Stimulated activated CD4-positive, alpha-beta T cell treated with anti-CD3 and anti-CD28 coated beads, Interleukin-15, amount 100 ng/mL, for 1 hour (primary cell): ENCODE measurements at places on chromosomes 12 and 14.

DNA sequence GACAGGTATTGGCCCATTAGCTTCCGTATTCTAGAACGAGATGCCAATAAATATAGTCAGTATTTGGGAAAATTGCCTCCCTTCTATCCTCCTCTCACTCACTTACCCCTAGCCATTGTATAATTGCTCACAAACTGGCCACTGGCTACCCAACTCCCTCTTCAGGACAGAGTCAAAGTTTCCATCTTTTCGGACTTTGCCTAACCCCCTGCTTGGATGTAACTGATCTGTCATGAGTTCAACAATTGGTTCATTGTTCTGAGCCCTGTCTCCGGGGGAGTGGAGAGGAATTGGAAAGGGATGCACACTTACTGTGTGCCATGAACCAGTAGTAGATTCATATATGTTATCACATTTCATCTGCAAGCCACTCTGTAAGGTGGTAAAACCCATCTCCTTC lies 12.2 kb downstream of the MYRFL start:
- no peak for DNase-seq

DNA sequence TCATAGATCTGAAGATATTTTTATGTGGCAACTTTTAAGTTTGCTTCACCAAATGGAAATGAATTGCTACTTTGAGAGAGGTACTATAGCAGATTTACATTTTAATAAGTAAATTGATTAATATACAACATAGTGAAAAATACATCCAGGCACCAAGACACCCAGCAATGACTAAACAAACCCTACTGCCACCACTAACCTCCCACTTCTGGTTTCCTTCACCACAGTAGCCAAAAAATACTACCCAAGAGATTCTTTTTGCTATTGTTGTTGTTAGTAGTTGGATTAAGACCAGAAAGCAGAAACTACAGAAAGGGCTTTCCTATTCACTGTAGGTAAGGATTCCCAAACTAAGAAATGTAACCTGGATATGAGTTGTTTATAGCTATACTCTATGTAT lies 54.1 kb downstream of the COCH start:
- DNase-seq: no peak

DNA sequence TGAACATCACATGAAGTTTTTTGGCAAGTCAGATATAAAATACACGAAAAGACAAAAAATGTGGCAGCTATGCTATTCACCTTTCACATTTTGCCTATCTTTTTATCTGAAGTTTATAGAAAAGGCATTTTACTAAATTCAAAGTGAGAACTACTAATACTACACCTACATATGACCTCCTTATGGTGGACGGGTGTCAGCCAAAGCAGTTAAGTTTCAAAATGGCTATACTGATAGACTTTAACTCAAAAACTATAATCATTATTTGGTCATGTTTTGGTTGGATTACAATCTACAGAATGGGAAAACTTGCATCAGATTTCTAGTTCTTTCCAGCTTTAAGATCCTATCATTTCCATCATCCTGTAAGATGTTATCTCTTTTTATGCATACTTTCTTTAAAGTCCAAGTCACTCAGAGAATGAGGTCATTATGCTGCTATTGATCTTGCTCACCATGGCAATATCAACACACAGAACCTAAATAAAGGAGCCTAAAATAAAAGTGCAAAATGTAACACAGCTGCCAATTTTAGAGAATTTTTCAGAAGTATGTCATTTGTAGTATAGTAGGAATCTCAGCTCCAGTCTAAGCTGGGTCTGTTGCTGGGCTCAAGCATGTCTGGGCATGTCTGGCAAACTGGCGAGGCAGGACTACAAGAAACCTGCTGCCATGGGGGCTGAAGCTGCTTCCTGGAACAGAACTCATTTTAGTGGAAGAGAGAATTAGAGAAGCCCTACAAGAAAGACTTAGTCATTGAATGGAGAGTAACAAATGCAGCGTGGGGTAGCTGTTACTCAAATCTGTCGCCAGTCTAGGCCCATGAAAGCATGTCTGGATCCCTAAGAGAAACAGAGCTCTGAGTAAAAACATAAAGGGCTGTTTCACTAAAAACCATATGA lies 7.6 kb upstream of the AEBP2 start:
- no peak for DNase-seq

- no peak for DNase-seq
These were observed 5.8 kb downstream of the KMT5A start for GRCh38 chr12:123389560-123390351.

DNA sequence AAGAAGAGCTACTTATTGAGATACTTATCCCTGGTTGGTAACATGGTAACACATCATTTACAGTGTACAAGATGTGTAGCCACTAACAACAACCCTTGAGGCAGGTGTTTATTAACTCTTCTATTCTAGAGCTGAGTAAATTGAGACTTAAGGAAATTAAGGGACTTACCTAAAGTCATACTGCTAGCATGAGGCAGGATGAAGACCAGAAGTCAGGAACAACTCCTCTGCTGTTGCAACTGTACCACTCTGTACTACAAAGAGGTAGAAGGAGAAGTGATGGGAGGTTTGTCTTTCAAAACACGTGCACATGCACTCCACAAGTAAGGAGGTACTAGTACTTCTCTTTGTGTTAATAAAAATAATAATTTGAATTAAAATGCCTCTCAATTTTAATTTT lies 79.9 kb downstream of the LLPH start:
- DNase-seq: no peak

GRCh38 chr14:99792551-99793212 lies 531 bp upstream of the EML1 start:
- no peak for DNase-seq

- DNase-seq: no peak
These were observed 92.8 kb downstream of the TRAFD1 start for GRCh38 chr12:112218150-112218549.

GRCh38 chr14:99475660-99476059 lies 5.0 kb downstream of the SETD3 start:
- no peak for DNase-seq

DNA sequence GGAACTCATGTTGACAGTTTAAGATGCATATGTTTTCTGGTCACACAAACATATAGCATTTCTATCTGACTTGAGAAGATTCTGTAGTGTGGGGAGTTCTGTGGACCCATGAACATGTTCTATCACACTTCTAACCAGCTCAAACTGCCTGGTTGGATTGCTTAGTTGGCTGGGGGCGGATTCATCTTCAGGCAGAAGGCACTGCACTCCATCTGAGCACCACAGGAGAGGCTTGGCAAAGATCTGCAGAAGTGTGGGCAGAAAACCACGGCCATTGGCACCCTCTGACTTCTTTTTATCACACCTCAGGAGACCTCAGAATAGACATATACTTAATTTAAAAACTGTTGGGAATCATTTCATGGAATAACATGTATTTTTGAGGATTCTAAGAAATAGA lies 68.5 kb downstream of the LIN7A start:
- DNase-seq: no peak

GRCh38 chr12:124814741-124815613 lies 48.7 kb downstream of the SCARB1 start:
- DNase-seq: no peak

DNA sequence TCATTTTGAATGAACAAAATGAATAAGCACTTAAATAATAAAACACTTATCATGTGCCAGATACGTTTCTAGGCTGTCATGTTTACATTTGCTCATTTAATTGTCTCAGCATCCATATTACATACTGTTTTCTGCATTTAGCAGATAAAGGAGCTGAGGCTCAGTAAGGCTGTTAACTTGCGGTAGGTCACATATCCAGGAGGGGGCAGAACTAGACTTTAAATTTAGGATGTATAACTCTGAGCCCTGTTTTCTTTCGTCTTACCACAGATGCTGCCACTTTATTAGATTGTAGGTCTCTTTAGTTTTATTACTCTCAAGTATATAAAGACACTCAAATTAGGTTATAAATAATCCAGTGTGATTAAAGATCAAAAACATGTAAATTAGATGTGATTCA lies 17.7 kb downstream of the IRAK4 start:
- no peak for DNase-seq

- DNase-seq: no peak
These were observed 22.2 kb upstream of the CCDC91 start for GRCh38 chr12:28167981-28168485.

DNA sequence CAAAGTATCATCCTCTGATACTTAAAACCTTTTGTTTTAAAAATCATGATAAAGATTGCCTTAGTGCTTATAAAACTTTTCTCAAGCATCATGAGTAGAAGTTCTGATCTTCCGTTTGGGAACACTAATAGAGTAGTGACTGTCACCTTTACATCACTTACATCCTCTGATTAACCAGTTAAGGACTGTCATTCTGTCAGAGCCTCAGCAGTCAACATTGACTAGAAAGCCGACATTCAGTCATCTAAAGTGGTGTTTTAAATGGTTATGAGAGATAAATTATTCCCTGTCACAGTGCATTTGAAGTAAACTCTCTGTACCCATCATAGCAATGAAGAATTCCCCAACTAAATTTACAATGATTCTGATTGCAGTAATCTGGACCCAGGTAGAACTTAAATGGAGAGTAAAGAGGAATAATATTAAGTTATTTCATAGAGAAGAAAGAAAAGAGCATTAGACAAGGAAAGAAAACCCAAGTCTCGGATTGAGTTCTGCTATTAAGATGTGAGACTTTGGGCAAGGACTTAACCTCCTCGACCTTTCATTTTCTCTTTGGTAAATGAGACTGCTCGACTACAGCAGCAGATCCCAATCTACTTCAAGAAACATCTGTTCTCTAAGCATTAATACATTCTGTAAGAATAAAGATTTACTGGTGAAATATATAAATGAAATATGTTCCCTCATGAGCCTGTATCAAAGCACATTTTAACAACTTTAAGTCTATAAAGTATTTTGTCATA lies 563.9 kb upstream of the LMO3 start:
- no peak for DNase-seq

DNA sequence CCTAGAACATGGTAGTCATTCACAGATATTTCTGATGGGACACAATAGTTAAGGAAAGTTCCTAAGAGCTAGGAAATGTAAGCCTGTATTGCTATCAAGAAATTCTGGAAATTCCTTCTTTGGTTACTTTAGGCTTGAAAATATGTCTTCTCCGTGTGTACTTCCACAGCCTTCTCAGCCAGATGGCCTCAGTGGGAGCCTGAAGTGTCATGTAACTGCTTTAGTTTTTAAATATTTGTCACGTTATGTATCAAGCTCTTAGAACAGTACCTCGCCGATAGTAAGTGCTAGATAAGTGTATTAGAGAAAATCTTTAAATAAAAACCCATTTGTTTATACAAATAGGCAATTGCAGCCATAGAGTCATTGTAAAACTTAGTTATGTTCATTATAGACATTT lies 95.6 kb downstream of the DERA start:
- DNase-seq: no peak

GRCh38 chr12:15334225-15334624 lies 11.9 kb downstream of the PTPRO start:
- DNase-seq: no peak

- DNase-seq: no peak
These were observed 206.9 kb downstream of the TTC7B start for GRCh38 chr14:90609376-90609775.

DNA sequence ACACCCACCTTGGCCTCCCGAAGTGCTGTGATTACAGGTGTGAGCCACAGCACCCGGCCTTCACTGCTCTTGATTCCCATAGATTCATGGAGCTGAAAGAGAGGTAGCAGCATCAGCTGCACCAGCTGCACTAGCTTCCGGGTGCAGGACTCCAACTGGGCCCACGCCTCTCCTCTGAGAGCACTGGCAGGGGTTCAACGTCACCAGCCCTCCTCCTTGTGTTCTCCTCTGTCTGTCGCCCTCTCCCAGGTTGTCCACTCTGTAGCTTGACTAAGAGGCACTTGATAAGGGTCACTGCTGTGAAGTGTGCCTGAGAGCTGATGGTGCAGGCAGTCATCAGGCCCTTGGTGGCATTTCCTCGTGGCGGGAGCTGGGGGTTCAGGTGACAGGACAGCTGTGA lies 28.3 kb downstream of the MLXIP start:
- DNase-seq: no peak

- DNase-seq: no peak
These were observed 541.6 kb downstream of the TMEM121 start for GRCh38 chr14:106067935-106068334.

DNA sequence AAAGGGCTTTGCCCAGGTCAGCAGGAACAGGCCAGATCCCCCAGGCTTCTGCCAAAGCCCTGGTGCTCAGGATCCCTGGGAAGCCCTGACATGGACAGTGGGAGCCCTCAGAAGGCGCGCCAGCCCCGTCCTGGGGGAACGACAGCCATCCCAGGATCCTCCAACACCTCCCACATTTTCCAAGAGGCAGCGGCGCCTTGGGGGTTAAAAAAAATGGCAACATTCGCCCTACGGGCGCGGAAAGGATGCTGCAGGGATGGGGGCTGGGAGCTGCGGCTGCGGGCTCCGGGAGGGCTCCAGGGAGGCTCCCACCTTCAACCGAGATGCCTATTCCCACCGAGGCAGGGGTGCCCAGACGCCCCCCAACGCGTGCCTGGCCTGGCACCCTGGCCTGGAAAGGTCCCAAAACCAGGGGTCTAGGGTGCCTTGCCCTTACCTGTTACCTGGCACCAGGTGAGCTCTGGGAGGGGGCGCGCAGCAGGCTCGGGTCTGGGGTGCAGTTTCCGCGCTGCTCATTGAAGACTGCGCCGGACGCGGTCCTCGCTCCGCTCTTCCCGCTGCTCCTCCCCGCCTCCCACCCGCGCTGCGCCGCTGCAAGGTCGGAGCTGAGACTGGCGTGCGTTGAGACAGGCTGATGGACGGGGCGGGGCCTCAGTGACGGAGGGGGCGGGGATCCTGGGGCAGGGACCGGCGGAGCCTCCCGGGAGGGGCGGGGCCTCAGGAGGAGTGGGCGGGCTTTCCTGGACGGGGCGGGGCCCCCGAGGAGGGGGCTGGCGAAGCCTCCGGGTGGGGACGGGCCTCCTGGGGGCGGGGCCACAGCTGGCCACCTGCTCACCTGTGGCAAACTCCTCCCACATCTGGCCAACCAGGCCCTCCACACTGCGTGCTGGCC lies at the start of gene ABCB9:
Gene ABCB9, minus strand, starts transcription at position 613 of the 892 bp plus-strand sequence. CDS start 6,228 bp downstream, outside the sequence.
- DNase-seq: peak; percentile 93

GRCh38 chr12:80121661-80122060 lies 22.3 kb downstream of the OTOGL start:
- no peak for DNase-seq

GRCh38 chr12:88634008-88634407 lies 53.7 kb upstream of the KITLG start:
- DNase-seq: no peak

DNA sequence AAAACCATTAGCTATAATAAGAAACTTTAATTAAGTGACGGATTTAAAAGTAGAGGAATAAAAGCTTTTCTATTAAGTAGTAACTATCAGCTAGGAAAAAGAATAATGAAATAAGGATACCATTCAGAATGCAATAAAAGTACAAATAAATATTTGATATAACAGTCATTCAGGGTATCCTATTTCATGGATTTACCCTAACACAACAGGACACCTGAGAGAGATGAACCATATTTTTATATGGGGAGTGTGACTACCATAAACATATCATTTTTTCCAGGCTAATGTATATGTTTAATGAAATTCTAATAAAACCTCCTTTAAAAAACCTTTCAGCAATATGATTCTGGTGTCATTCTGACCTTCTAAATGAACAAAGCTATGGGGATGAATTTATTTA lies 393.8 kb downstream of the SNAPC1 start:
- DNase-seq: no peak
